ENCODE measurements at places on chromosomes 11 and 22.

- DNase-seq, result no peak
These were observed 779.5 kb downstream of the METTL15 start for GRCh38 chr11:28887681-28888080.

DNA sequence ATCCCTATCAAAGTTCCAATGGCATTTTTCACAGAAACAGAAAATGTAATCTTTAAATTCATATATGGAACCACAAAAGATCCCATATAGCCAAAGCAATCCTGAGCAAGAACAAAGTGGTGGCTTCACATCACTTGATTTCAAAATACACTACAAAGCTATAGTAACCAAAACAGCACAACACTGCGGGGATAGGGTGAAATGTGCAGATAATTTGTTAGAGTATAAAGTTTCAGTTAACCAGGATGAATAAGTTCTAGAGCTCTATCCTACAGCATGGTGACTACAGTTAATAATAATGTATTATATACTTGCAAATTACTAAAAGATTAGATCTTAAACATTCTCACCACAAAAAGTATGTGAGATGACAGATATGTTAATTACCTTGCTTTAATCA, 55.5 kb downstream of the MAPK1 start:
- no peak for DNase-seq

GRCh38 chr11:112627588-112628045, 333.6 kb upstream of the NCAM1 start:
- no peak for DNase-seq

DNA sequence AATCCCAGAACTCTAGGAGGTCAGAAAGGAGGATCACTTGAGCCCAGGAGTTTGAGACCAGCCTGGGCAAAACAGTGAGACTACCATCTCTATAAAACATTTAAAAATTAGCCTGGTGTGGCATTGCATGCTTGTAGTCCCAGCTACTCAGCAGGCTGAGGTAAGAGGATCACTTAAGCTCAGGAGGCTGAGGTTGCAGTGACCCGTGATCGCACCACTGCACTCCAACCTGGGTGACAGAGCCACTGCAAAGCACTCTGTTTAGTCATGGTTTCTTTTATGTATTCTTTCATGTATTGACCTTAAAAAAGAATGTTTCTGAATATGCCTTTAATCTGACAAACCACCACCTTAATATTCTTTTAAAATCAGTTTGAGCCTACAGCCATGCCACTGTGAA, 52.2 kb downstream of the BIRC2 start:
- no peak for DNase-seq

DNA sequence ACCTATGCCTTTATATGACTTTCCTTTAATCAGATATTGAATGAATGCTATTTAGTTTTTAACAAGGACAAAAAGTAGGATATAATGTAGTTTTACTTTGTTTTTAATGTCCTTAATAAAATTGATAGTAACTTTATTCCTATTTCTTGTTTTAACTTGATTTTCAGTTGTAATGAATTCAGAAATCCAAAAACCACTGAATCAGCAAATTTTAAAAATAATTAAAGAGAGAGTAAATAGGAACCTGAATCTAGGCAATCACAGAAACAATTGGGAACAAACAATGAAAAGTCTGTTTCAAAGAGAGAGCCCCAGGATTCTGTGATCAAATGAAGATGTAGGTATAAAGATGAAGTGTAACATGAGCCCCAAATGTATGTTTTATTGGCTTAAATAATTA, 556.0 kb downstream of the LUZP2 start:
- DNase-seq, result no peak

- no peak for DNase-seq
These were observed 76.6 kb upstream of the UCP3 start for GRCh38 chr11:74085542-74085892.

DNA sequence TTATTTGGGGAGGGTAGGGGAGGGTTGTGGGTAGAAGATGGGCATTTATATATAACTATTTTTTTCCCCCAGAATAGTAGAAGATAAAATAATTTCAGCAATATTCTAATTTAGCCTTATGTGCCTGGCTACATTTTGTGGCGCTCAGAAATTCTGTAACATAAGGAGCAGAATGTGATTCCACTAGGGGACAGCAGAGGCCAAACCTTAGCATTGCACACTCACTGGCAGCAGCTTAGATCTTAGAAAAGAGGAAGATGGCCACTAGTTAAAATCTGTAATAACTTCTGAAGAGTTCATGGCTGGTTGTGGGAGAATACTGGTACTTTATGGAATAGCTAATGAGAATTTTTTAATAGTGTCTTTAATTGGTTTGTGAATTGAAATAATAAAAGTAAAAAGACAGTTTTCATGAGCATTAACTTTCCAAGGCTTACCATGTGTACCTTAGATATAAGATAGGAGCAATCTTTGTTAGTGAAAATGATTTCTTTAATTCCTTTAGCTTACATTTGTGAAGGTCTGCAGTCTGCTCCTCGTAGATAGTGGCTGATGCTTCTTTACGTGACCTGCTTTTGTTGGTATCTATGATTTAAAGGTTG, 33.1 kb downstream of the DDX10 start:
- no peak for DNase-seq

DNA sequence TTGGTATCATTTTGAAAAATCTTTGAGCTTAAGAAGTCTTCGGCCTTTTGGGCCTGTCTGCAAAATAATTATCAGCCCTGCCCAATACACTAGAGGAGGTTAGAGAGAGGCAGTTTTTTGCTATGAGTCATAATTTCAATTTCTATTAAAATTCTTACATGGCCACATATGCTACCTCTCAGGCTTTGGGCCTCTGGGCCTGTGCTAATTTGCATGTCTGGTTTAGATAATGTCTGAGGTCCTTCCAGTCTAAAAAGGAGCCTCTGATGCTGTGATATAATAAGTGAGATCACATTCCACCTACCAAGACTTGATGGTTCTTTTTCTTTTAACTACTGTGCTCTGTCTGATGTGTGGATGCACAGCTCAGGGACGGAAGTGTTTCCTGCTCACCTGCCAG, 70.8 kb downstream of the KCNJ1 start:
- DNase-seq, result no peak

- DNase-seq, result no peak
These were observed 1.2 kb downstream of the CNIH2 start for GRCh38 chr11:66279092-66279734.

DNA sequence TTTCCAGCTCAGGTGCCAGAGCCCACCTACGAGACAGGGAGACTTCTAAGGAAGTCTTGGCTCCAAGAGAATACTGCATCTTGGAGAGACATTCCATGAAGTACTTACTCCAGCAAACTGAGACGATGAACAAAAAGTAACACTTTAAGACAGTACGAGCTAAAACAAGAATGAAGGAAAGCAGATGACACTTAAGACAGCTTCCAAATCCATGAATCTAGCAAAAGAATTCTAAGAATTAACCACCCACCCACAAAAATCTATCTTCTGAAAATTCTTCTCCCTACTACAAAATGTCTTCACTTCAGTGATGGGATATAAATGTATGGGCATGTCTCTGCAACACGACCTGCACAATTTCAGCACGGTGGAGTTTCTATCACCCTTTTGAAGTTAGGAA, 132.9 kb downstream of the C11orf58 start:
- no peak for DNase-seq

GRCh38 chr11:76794371-76795289, 11.5 kb downstream of the TSKU start:
- no peak for DNase-seq

- DNase-seq, result no peak
These were observed 35.1 kb downstream of the LINC01488 start for GRCh38 chr11:69516526-69516925.

DNA sequence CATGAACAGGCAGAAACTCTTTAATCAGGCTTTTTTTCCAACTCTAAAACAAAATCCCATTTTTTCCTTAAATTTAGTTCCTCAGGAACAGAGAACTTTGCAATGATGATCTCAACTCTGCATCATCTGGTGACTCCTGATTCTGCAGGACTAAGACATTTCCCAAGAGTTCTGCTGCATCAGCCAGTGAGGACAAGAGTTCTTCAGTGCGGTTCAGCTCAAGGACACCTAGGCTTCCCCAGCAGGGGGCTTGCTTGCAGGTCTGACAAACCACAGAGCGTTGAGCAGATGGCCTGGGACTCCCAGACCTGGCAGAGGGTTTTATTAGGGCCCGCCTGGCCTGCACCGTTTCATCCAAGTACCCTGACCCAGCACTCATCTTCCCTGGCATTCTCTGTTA, 6.4 kb downstream of the CDCA5 start:
- DNase-seq, result no peak

GRCh38 chr11:75725547-75726320, 8.1 kb downstream of the MOGAT2 start:
- DNase-seq, result no peak

DNA sequence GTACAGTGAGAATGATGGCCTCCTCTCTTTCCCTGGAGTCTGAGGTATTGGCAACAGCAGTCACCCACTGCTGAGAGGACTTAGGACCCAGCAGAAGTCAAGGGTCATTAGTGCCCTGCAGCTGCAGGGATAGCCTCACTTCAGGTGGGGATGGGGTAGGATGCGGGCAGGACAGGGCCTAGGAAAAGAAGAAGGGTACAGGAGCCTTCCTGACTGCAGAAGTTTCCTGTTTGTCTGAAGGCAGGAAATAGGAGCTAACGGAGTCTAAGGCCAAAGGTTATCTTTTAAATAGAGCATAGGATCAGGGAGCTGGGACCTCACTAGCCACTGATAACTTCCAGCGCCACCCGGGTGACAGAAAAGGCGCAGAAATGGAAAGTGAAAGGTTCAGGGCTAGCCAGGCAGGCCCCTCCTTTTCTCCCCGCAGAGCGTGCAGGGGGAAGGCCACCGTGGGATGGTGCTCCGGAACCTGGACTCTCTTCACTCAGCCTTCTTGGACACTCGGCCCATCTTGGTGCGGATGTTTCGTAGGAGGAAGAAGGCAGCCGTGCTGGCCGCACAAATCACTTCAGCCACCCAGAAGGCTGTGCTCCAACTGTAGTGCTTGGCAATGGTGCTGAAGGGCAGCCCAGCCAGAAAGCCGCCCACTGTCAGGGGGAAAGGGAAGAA, 6.0 kb downstream of the TRAPPC4 start:
- DNase-seq, result no peak

- no peak for DNase-seq
These were observed 1.4 kb downstream of the SH3BP1 start for GRCh38 chr22:37640591-37641560.

DNA sequence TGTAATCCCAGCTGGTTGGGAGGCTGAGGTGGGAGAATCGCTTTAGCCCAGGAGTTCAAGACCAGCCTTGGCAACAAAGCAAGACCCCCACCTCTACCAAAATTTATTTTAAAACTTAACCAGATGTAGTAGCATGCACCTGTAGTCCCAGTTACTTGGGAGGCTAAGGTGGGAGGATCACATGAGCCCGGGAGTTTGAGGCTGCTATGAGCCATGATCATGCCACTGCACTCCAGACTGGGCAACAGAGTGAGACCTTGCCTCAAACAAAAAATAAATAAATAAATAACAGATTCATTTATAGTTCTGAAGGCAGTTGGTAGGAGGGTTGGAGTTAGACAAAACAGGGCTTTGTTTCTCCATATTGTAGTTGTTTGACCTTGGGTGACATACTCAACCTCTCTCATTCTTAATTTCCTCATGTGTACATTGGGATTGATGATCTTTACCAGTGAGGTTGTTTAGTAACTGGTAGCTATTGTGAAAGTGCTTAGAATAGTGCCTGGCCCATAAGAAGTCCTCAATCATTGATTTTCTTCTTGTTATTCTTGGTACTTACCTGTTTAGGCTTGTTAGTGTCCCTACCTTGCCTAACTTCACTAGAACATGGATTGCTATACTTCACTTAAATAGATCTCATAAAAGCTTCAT, 79.1 kb downstream of the EMSY start:
- DNase-seq, result no peak

- DNase-seq, result no peak
These were observed 2.5 kb downstream of the NCF4 start for GRCh38 chr22:36863281-36863680.

- peak; percentile 83 for DNase-seq
These were observed at the start of gene RCE1 for GRCh38 chr11:66842896-66843775. Gene RCE1, plus strand, starts transcription at chr11:66843441. Its CDS starts 15 bp downstream, at chr11:66843456.

DNA sequence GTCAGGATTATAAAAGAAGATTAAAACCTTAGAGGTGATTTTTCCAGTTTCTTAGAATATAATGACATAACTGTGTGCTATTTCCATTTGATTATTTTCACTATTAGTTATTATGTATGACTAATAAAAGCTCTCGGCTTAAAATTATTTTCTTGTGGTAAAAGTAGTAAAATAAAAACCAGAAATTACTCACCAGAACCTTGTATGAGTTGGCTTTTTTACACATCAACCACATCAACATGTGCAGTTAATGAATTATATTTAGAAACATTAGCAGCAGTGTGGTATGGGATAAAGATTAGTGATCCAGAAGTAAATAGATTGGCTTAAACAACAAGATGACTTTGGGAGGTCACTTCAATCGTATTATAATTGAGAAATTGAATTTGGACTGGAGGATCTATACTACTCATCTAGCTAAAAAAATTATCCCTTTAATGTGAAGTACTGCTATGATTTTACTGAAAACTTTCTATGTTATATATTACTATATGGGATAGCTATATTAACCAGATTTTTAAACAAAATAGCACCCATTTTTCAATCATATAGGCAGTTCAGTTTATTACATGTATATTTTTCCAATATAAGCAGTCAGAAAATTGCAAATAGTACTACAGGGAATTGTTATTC, 2.8 kb upstream of the BCO2 start:
- DNase-seq, result no peak

DNA sequence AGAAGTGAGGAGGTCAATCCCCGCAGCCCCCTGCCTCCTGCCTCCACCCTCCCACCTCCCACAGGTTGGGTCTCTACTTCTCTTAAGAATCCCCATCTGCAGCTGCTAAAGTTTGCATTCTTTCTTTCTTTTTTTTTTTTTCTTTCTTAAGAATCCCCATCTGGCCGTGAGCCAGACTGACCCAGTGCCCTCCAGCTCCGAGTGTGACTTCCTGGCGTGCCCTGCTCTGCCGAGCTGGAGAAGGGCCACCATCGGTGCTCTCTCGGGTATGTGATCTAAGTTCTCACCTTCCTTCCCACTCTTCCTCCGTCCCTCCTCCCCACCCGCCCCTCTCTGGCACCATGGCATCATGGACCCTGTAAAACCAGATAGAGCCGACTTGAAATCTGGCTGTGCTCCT, 66.7 kb upstream of the LMO1 start:
- DNase-seq, result no peak

GRCh38 chr11:123382555-123383074, 47.5 kb upstream of the GRAMD1B start:
- DNase-seq, result no peak
